Endothelial cell of umbilical vein (primary cell): ENCODE measurements at places on chromosomes 2 and 18. TPM values are rescaled to one million over a fixed set of nuclear protein-coding genes. Genes with fewer than 3 reads are reported as not detected.

DNA sequence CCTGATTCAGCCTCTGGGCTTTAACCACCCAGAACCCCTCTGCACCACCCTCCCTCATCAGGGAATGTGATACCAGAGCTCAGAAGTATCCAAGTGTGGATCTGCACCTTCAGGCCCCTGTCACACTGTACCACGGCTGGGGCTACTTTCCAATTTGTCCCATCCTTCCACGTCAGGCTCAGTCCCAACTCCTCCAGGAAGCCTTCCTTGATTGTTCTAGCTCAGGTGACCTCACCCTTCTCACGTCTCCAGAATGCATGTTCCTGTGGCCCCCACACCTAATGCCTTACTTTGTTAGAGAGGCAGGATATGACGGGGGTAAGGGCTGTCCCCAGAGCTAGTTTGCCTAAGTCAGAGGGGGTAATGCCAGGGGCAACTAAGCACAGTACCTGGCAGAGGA, 134.3 kb downstream of the TFCP2L1 start:
- no peak for DNase-seq

- DNase-seq, result no peak
Measured at GRCh38 chr2:130288467-130289403, 54.0 kb upstream of the IMP4 start.

LOXHD1 gene
- not detected in 2 replicates for total RNA-seq

- no peak for DNase-seq
Measured at GRCh38 chr2:95052804-95053479, 27.4 kb downstream of the MAL start.
